ENCODE measurements at places on chromosomes 7 and 10.

GRCh38 chr7:13850185-13850752 is 139.2 kb downstream of the ETV1 start:
- peak; percentile 77 for DNase-seq

DNA sequence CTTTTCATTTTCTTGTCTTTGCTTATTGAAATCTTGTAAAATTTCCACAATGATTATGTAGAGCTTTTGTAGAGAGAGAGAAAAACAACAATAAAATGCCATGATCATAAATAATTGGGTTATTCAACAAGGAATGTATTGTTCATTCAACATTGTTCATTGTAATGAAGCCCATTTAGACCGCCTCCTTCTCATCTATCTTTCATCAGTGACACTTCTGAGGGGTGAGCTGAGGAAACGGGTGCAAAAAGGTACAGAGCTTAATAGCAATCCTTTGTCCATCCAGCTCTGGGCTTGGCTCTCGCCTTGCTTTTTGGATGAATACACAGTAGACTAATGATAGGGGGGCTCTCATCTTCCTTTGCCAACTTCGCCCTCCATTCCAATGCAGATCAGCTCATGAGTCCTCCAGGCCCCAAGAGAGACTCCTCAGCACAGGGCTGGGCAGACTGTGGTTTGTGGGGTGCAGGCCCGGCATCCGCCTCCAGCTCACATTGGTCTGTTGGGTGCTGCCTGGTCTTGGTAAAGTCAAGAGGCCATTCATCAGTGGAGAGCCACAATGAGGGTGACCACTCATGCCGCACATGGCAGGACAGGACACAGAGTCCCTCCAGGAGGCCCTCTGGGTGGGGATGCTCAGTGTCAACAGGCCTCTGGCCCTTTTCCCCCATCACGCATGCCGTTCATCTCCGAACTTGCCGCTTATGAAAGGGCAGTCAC is 17.9 kb upstream of the PPA1 start:
- DNase-seq, result no peak

GRCh38 chr7:101126651-101127459 is at the start of gene SERPINE1:
TSS of gene SERPINE1 (plus strand) at chr7:101127104. CDS start at chr7:101128394, 1,290 bp downstream.
- DNase-seq, result peak; percentile 21

GRCh38 chr10:91610919-91611318 is 22.0 kb downstream of the PPP1R3C start:
- DNase-seq, result no peak

GRCh38 chr10:27719052-27719451 is 26.6 kb downstream of the MKX start:
- no peak for DNase-seq

- DNase-seq, result no peak
These were observed 18.3 kb downstream of the LEP start for GRCh38 chr7:128259131-128260061.

- DNase-seq, result no peak
These were observed 90.3 kb downstream of the BTRC start for GRCh38 chr10:101444058-101444898.

GRCh38 chr10:34731885-34732701 is 83.0 kb downstream of the PARD3 start:
- no peak for DNase-seq

DNA sequence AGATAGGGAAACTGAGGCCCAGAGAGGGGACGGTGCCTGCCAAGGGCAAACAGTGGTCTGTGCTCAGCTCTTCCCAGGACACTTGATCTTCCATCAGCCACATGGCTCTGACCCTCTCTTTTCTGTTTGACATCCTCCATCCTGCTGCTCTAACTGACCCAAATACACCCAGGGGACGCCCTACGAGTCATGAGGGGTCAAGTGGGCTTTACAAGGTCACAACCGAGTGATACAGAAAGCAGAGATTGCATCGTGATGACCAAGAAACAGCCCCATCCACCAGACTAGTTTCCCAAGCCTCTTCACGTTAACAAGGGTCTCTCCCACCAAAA is 131.2 kb upstream of the UNC5B start:
- DNase-seq, result no peak

DNA sequence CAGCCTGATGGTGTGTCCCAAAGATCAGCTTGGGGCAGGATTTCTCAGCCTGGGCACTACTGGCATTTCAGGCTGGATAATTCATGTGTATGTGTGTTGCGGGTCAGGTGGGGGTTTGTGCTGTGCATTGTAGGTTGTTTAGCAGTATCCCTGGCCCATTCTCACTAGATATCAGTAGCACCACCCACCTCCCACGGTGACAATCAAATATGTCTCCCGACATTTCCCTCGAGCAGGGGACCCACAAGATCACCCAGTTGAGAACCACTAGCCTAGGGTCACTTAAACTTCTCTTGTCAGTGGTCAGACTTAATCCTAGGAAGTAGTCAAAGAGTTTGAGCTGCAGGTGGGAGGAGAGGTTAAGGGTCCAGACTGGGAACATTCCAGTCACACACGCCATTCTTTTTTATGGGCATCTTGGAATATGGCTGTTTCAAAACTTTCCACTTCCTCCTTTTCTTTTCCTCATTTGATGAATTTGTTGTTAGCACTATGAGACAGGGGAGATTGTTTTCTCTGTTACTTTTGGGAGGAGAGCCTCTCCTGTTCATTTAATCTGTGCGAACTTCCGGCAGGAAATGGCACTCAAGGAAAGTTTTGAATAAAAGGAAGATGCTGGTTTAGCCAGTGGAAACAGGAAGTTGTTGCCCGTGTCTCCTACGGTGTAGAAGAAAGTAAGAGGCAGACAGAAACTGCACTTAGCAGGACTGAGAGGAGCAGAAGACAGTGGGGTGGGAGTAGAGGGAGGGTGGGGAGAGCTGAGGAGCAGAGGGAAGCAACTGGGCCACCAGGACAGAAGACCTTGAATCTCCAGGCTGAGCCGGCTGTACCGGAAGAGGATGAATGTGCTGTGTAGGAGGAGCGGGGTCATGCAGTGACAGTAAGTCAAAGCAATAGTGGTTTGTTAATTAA is 17.6 kb upstream of the EXOC6 start:
- DNase-seq, result no peak

GRCh38 chr7:151945224-151945623 is 11.0 kb upstream of the GALNTL5 start:
- no peak for DNase-seq

- no peak for DNase-seq
These were observed 61.7 kb upstream of the ELN start for GRCh38 chr7:73966062-73966940.

GRCh38 chr10:84574102-84574501 is 245.7 kb downstream of the CCSER2 start:
- DNase-seq, result no peak

DNA sequence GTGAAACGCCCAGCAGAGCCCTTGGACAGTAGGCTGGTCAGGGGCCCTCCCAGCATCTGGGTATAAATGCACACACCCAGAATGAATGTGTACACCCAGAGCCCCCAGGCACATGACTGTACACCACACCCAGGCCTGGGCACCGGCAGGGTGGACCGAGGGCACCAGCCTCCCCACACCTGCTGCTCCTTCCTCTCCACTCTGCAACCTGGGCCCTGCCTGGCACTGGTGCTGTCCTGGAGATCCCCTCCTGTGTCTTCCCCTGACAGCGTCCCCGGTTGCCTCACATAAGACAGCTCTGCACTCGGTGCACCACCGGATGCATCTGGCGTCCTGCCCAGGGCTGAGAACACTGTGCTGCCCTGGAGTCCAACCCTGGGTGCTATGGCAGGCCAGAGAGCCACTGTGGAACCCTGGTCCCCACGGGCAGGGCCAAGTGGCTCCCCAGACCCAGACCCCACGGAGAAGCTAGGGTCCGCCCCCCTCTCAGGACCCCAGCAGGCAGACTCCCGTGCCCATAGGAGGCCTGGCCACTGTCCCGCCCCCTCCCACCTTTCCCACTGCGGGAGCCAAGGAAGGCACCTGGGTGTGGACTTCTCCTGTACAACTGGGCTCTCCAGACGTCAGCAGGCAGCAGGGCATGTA is 6.6 kb downstream of the RASGEF1A start:
- DNase-seq, result no peak

GRCh38 chr7:929311-929711 is 25.2 kb downstream of the ADAP1 start:
- DNase-seq, result peak; percentile 5
